ENCODE measurements at places on chromosomes 12 and 14.

DNA sequence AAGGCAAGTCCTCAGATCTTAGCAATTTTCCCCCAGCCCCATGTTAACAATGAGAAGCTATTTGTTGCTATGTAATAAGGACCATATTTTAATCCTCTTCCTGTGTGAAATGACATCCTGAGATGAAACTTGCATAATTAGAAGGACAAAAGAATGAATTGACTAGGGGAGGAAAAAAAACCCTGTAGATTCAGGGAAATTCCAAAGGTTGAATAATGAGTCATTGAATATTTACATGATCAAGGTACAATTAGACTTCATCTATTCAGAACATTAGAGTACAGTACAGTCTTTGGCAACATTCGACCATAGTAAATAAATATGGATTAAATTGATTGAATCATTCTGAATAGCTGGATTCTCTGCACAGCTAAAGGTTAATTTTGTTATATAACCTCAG is 9.4 kb downstream of the MYBPC1 start:
- no peak for DNase-seq

DNA sequence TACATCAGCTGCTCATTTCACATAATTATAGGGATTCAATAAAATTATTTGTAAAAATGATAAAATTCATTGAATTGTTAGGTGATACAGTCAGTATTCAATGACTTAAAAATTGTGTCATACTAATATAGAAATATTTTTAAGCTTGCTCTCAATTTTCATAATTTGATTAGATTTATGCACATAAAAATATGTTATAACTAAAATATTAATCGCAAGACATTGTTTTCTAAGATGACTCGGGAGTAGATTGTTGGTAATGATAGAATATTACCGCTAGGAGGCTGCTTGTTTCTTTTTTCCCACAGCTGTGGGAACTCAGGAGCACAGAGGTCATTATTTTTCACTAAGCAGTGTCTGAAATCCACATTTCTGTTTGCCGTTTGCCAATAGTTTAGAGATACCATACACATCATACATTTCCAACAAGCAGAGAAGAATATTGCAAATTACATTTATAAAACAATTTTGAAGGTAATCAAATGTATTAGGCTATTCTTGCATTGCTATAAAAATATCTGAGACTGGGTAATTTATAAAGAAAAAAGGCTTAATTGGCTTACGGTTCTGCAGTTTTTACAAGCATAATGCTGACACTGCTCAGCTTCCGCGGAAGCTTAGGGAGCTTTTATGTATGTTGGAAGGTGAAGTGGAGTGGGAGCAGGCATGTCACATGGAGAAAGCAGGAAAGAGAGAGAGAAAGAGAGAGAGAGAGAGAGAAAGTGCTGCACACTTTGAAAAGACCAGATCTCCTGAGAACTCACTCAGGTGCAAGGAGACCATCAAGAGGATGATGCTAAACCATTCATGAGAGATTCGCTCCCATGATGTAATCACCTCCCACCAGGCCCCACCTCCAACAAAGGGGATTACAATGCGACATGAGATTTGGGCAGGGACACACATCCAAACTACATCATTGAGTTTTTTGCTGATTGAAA is 9.2 kb downstream of the CD69 start:
- DNase-seq, result no peak

DNA sequence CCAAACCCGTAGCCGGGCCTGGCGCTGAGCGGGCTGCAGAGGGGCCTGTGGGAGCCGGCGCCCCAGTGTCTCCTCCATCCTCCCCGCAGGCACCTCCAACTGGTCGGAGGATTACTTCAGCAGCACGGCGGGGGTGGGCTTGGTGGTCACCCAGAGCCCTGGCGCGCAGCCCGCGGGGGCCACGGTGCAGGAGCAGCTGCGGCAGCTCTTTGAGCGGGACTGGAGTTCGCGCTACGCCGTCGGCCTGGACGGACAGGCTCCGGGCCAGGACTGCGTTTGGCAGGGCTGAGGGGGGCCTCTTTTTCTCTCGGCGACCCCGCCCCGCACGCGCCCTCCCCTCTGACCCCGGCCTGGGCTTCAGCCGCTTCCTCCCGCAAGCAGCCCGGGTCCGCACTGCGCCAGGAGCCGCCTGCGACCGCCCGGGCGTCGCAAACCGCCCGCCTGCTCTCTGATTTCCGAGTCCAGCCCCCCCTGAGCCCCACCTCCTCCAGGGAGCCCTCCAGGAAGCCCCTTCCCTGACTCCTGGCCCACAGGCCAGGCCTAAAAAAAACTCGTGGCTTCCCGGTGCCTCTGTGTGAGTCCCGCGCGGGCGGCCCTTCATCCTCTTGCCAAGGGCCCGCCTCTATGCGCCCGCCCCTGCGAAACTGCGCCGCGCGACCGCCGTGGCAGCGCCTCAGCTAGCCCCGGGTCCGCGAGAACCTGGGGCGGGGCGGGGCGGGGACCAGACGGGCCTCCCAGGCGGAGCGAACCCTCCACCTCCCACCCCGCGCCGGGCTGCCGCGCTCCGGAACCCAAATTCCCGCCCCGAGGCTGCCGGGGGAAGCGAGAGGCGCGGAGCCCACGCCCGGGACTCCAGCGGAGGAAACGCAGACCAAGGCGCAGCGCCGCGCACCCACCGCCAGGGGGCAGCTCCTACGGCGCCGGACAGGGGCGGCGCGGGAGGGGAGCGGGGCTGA is 8.3 kb downstream of the PLD4 start:
- DNase-seq, result no peak

GRCh38 chr12:49111206-49111605 is 559 bp upstream of the LMBR1L start:
- DNase-seq, result no peak

GRCh38 chr14:99513946-99514551 is 32.8 kb downstream of the CCNK start:
- no peak for DNase-seq

DNA sequence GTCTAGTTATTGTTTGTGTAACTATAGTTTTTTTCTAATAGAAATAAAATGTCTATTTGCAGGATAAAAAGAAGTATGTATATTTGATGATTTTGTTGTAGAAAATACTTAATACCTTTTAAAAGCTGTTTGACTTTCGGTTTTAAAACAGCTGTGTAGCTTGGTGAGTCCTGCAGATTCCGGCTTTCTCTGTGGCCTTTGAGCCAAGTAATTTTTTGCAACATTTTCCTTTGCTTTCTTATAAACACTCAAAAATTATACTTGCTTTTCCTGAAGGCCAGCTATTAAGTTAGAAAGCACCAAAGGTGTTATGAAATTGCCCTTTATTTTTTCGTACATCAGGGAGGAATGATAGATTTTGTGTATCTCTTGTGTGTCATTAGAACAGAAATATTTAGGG is 63.6 kb downstream of the CRADD start:
- DNase-seq, result no peak

DNA sequence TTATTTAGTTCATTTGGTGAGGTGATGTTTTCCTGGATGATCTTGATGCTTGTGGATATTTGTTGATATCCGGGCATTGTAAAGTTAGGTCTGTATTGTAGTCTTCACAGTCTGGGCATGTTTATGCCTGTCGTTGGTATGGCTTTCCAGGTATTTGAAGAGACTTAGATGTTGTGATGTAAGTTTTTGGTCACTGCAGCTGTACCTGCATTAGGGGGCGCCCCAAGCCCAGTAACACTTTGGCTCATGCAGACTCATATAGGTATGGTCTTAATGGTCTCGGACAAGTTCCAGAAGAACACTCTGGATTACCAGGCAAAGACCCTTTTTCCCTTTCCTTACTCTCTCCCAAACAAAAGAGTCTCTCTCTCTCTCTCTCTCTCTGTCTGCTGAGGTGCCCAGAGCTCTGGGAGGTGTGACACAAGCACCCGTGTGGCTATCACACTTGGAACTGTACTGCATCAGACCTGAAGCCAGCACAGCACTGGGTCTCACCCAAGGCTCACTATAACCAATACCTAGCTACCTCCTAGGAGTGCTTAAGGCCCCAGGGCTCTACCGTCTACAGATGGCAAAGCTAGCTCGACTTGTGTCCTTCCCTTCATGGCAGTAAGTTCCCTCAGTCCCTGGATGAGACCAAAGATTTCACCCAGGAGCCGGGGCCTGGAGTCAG is 425.8 kb upstream of the ATXN7L3B start:
- no peak for DNase-seq
